ENCODE measurements at places on chromosomes 1 and 21.

GRCh38 chr1:42853116-42853884, 6.9 kb downstream of the ZNF691 start:
- no peak for DNase-seq

DNA sequence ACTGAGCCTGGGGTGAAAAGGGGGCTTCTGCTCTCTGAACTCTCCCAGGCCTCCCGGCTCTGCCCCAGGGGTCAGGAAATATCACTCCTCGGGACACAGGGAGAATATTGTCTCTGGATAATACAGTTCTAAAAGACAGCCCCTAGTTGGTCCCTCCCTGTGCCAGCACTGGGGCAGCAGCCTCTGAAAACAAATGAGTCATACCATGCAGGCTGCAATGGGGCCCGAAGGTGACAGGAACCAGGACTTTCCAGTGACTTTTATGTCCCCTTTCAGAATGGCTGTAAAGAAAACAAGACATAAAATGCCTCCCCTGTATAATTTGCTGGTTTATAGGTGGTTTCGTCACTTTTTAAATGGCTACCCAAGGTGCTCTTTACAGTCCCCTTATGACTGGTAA, 360.0 kb downstream of the NPHP4 start:
- DNase-seq: no peak

GRCh38 chr1:169844941-169845608, 48.6 kb downstream of the SCYL3 start:
- no peak for DNase-seq

- peak; percentile 66 for DNase-seq
These were observed 134.7 kb downstream of the KAZN start for GRCh38 chr1:14733048-14733778.

- no peak for DNase-seq
These were observed 103.3 kb upstream of the IGSF21 start for GRCh38 chr1:18004278-18004677.

- DNase-seq: peak; percentile 23
These were observed 29.7 kb downstream of the CHODL start for GRCh38 chr21:18274370-18274769.

- no peak for DNase-seq
These were observed 33.3 kb upstream of the CSF1 start for GRCh38 chr1:109877317-109877771.

DNA sequence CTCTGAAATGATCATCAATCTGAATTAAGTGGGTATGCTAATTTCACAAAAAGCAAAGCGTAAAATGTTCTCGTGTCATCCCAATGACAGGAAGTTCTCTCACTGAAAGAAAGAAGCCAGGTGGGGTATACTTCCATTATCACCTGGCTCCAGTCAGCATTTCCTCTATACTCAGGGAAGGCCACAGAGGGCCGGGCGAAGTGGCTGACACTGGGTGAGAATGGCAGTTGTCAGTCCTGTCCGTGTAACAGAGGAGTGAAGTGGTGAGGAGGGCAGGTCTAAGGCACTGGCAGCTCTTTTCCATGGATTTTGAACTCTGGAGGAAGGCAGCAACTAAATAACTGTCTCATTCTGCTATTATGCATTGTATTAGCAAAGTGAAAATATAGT, 60.4 kb downstream of the CAPN2 start:
- DNase-seq: no peak

- DNase-seq: no peak
These were observed 160.9 kb upstream of the UBE2U start for GRCh38 chr1:64042331-64043100.

GRCh38 chr1:23101101-23101827, 67.4 kb downstream of the LUZP1 start:
- no peak for DNase-seq

DNA sequence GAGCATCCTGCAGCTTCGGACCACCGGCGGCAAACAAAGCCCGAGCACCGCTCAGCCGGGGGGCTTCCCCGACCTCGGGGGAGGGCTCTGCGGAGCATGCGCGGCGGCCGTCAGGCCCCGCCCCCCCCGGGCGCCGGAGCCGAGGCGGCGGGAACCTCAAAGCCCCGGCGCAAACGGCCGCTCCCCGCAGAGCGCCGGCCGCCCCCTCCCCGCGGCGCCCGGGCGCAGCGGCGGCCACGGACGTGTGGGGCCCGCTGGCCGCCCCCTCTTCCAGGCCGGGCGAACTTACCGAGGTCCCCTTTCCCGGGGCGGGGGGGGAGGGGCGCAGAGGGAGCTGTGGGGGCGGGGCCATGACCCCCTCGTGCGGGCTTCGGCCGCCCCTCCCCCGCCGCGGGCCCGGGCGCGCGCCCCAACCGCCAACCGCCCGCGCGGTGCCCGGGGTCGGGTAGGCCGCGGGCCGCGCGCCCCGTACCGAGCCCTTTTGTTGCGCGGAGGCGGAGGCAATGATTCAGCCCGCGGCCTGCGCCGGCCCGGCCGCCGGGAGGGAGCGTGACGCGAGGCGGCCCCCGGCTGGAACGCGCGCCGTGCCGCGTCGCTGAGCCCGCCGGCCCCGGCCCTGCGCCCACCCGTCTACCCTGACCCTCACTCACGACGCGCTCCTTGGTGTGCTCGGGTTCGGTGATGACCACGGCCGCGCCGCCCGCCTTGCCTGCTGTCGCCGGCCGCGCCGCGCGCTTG, 1.7 kb downstream of the RCC2 start:
- DNase-seq: peak; percentile 61

- DNase-seq: peak; percentile 74
These were observed at the start of gene SNX7 for GRCh38 chr1:98661544-98662355. Gene SNX7, plus strand, starts transcription at chr1:98661721. Its CDS starts 11 bp downstream, at chr1:98661732.

DNA sequence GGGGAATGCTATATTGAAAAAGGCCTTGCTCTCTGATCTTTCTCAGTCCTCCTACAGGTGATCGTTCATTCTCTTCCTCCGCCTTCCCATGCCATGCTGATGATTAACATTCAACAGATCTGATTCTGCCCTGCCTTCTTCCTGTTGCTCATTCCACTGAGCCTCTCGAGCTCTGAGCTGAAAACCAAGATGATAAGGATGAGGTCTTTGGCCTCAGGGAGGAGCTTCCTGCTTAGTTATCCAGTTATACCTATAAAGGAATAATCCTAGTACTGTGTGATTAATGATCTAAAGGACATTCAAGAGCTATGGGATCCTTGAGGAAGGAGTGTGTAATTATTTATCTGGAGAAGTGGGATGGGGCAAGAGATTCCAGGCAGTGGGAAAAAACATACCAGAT, 25.2 kb upstream of the MAP3K7CL start:
- DNase-seq: no peak

DNA sequence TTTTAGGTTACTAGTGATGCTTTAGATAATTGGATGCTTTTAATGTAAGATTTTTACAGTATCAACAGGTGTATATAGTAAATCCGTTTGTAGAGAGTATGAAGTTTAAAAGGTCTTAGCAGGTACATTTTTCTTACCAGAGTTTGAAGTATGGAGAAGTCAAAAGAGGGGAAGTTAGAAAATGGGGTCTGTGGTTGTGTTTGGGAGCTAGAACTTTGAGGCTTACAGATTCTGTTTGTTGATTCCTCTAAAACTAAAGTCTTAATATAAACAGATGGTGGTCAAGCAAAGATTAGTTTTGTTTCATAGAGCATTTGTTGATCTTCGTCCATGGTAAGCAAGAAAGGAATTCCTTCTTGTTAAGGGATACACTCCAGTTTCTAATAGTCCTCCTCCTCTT, 35.8 kb downstream of the CDC42 start:
- no peak for DNase-seq

- DNase-seq: no peak
These were observed 7.6 kb downstream of the SAMSN1 start for GRCh38 chr21:14538483-14538882.

DNA sequence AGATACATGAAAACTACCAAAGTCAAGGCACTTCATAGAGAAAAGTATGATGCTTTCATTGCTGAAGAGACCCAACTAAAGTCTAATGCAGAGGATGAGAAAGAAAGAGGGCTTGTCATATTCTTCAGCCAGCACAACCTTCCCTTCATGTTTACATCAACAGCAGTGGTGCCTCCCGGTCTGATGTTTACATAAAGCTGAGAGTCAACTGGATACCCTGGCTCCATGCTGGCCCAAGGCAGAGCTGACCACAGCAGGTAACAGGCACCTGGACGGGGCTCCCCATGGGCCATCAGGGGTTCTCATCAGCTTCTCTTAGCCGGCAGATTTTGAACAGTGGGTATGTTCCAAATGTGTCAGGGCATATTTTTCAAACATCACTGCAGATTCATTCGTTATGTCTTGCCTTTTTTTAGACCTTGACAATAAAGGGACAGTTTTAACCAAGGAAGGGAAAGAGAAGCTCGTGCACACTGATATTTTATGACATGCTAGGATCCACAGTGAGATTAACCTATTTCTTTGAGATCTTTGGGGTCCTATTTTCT, 117.1 kb downstream of the NRIP1 start:
- no peak for DNase-seq

- no peak for DNase-seq
These were observed 324.2 kb downstream of the SEC16B start for GRCh38 chr1:177645491-177646190.

DNA sequence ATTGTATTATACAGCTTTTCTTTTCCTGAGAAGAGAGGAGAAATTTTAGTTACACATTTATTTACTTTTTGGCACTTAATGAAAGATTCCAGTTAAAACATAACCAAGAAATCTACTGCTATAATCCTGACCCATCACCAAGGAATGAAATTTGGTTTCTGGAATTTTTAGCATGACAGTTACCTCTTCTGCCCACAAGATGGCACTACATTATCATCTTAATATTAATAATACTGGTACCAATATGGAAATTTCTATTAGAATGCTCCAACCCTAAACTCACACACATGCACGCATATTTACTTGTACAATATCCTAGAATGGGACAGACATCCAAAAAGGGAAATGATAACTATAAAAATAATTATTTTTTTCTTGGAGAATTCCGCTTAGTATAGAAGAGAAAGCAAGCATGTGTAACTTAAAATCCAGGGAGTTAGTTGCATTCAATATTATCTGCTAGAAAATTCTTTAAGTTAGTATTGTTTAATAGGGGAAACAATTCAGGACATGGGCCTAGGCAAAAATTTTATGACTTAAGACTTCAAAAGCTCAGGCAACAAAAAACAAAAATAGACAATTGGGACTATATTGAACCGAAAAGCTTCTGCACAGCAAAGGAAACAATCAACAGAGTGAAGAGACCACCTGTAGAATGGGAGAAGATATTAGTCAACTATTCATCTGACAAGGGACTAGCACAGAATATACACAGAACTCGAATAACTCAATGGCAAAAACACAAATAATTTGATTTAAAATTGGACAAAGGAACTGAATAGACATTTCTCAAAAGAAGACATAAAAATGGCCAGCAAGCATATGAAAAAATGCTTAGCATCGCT, 37.4 kb downstream of the MAP3K21 start:
- DNase-seq: peak; percentile 23

- no peak for DNase-seq
These were observed 34.4 kb upstream of the SLC30A1 start for GRCh38 chr1:211613108-211613947.

DNA sequence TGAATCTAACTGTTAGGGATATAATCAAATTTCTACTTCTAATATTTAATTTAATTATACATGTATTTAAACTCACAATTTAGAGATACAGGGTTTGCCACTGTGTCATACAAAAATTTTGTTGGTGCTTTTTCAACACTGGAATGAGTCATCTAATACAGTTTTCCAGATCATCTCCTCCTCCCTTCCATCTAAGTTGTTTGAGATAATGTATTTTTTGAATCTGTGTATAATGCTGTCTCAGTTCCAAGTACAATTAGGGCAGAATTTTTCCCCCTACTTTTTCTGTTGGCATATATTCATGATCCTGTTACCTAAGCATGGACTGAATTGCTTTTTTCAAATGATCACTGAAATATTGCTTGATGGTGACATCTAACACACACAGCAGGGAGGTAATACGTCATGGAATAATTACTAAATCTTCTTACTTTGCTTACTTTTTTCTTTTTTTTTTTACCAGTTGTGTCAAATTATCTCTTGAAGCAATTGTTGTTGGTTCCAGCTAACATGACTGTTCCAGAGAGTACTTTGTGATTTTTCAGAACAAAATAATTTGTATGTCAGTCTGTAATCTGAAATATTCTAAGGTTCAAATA, 146.0 kb downstream of the MAGI3 start:
- no peak for DNase-seq

DNA sequence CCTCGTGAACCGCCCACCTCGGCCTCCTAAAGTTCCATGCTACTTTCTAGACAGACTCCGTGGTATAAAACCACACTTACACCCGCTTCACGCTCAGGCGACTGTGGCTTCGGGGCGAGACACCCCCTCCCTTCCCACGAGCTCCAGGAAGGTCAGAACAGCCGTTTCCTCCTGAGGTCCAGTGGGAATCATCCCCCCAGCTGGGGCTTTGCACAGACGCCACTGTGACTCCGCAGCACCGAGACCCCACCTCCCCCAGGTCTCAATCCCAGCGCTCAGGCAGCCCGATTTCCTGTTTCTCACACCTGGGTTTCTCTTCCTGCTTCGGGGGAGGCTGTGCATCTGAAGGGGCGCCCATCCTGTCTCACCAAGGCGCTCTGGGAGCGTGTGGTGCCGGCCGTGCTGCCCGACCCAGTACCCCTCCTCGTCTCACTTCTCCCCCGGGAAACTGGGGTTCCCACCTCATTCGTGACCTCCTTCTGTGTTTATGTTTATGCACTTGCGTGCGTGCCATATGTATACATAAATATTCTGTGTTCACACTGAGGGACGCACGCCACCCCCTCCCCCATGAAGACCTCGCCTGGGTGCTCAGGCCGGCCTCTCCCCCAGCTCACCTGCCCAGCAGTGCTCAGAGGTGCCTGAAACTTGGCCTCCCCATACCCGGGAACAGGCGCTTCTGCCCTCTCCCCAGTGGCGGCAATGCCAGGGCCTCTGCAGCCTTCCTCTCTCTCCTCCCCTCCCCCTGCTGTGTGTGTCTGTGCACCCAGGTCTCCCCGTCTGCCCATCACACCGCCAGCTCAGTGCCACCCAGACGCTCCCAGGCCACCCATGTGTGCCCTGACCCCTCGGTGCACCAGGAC, 14.6 kb downstream of the SLC35E2B start:
- no peak for DNase-seq

DNA sequence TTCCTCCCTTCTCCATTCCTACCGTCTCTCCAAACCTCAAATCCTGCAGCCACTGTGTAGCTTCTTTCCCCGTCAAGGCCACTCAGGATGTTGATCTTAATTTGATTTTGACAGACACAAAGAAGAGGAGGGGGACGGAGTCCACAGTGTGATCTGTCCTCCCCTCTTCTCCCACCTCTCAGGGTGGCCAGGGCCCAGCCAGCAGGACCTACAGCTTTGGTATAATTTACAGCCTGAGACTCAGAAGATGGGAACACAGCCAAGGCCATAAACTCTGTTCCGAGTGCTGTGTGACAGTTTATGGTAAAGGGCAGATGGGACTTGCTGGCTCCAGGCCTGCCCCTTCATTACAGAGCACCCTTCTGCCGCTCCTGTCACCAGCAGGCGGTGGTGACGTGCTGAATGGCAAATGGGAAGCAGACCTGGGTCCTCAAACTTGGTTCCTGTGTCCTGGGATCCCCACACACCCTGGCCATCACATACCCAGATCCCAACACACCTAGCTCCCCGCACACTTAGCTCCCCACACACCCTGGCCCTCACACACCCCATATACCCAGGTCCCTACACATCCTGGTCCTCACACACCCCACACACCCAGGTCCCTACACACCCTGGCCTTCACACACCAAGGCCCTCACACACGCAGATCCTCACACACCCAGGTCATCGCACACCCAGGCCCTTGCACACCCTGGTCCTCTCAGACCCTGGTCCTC, 71.6 kb downstream of the CD2 start:
- DNase-seq: peak; percentile 94

All from NCI-H1105 treated with DMSO at 0.1 percent for 48 hours (cell line).